Erythroblast (primary cell): ENCODE measurements at places on chromosomes 1 and 21.
A peak's percentile ranks its signal among the peaks of the same experiment; 100 is the strongest.

GRCh38 chr1:3998086-3998485 lies 98.0 kb upstream of the C1orf174 start:
- no peak for DNase-seq

- DNase-seq: peak; percentile 16
These were observed 90.9 kb downstream of the LRRC8C start for GRCh38 chr1:89723863-89724262.

DNA sequence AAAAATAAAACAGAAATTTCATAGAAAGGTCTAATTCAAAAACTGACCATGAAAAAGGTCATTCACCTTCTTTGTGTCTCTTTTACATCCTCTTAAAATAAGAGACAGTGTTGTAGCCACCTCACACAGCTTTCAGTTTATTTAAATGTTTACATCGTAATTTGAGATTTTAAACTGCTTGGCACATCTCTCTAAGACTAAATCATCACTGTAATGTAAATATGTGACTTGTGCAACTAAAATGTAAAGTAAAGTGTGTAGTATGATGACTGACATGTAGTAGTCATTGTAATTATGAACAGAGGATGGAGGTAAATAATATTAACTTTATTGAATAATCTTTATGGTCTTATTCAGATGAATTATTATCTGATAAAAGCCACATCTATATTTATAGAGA lies 283.9 kb downstream of the KCNT2 start:
- no peak for DNase-seq

DNA sequence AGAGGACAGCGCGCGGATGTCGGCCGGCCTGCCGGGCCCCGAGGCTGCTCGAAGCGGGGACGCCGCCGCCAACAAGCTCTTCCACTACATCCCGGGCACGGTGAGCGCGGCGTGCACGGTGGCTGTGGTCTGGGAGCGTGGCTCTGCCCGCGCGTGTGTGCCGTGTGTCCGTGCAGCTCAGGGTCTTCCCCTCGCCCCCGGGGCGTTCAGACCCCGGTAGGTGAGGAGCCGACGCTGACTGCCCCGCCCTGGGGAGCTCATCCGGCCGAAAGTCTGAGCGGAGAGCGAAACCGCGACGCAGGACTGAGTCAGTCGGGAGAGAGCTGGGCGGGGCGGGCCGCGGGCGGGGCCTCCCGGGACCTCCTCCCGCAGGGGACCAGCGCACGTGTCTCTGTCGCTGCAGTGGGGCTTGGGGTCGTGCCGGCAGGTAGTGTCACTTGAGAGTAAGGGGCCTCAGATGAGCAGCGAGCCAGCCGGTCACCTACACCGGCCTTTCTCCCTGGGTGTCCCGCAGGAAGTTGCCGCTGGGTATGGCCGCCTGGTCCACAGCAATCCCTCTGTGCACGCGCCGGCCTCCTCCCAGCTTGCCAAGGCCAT lies 520 bp downstream of the PLEKHN1 start:
- DNase-seq: peak; percentile 41

- DNase-seq: no peak
These were observed 47.6 kb upstream of the RAP1A start for GRCh38 chr1:111571987-111572386.

- no peak for DNase-seq
These were observed 30.4 kb downstream of the TMEM63A start for GRCh38 chr1:225851805-225852204.

- no peak for DNase-seq
These were observed 24.7 kb downstream of the FMO3 start for GRCh38 chr1:171115280-171115897.

GRCh38 chr1:67632356-67632755 lies 52.6 kb upstream of the GADD45A start:
- DNase-seq: no peak

GRCh38 chr1:245197911-245198379 lies 43.2 kb downstream of the KIF26B start:
- DNase-seq: no peak

GRCh38 chr1:102593276-102593675 lies 515.0 kb downstream of the COL11A1 start:
- DNase-seq: no peak

DNA sequence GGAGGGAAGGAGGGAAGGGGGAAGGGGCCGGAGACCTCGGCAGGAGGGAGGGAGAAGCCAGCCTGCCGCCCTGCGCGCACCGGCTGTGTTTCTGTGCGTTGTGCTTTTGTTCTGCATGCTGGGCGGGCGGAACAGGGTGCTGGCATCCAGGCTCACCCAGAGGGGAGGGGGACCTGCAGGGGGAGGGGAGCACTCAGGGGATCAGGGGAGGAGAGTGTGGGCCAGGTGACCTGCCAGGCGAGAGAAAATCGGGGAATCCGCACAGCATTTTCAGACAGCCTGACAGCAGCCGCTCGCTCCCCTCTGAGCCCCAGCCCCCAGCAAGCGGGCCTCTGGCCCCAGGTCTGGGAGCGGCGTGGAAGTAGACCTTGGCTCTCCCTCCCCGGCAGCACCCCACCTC lies 54.7 kb downstream of the RIPK4 start:
- no peak for DNase-seq

- DNase-seq: no peak
These were observed 53.5 kb downstream of the CAPN2 start for GRCh38 chr1:223765719-223766340.

GRCh38 chr21:17139696-17140095 lies 373.1 kb upstream of the CXADR start:
- DNase-seq: no peak
